NCI-H187 treated with DMSO at 0.1 percent for 48 hours (cell line): ENCODE measurements at places on chromosomes 13 and 19.

DNA sequence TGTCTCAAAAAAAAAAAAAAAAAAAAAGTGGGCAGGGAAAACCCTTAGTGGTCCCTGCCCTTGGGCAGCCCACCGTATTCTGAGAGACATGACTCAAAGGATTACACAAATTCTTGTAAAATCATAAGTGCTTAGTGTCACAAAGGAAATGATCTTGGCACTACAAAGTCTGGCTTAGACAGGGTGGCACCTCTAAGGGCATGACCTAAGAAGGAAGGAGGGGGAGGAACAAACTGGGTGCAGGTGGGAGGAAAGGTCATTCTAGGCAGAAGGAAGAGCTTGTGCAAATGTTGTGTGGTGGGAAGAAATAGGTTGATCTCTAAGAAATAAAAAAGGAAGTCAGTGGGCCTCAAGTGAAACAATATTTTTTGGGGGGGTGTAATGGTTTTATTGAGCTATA lies 10.4 kb downstream of the PNPLA6 start:
- no peak for DNase-seq

- no peak for DNase-seq
Measured at GRCh38 chr13:78659732-78660494, 958 bp upstream of the OBI1 start.

DNA sequence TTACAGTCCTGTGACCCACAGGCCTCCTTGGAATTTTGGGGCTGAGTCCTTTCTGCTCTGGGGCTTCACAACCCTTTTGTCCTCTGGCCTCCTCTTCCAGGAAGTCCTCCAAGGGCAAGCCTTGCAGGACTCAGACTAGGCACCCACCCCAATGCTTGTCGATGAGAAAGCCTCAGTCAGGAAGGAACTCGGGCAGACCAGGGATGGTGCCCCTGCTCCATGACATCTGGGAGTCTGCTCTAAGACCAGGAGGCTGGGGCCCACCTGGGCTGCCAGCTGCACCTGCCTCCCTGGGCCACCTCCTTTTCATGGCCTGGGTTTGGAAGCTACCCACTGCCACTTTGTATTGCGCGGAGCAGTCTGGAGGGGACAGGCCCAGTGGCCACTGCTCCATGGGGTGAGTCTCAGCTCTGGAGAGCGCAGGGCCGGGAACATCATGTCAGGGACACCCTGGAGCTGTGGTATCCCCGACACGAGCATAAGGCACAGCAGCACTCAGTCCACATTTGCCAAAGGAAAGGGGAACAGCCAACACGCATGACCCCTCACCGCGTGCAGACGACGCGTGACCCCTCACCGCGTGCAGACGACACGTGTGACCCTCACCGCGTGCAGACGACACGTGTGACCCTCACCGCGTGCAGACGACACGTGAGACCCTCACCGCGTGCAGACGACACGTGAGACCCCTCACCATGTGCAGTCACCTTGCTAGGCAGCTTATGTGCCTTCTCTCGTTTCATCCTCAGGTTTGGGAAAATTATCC lies 10.8 kb downstream of the C2CD4C start:
- no peak for DNase-seq

GRCh38 chr13:41639955-41640780 lies 182.8 kb downstream of the RGCC start:
- DNase-seq = no peak
